T1000 (cell line): ENCODE measurements at places on chromosomes 7 and 10.

- DNase-seq = no peak
These were observed 141.2 kb upstream of the HDAC9 start for GRCh38 chr7:18354108-18355085.

GRCh38 chr7:30493228-30493627, 11.4 kb downstream of the GGCT start:
- DNase-seq = no peak

DNA sequence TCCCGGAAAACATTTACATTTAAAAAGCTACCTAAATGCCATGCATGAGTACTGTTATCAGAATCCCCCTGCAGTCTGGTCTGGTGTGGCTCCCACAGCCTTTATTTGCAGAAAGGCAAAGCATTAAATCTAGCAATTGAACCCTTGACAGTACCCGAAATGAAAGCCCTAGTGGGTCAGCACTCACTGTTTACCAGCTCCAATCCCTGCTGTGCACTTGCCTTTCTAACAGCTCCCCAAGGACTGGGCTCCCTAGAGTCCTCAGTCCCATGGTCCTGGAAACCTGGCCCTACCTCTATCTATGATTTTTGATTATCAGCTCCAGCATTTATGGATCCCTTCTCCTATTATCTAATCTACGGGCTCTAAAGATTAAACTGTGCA, 1.9 kb upstream of the MACC1 start:
- no peak for DNase-seq

DNA sequence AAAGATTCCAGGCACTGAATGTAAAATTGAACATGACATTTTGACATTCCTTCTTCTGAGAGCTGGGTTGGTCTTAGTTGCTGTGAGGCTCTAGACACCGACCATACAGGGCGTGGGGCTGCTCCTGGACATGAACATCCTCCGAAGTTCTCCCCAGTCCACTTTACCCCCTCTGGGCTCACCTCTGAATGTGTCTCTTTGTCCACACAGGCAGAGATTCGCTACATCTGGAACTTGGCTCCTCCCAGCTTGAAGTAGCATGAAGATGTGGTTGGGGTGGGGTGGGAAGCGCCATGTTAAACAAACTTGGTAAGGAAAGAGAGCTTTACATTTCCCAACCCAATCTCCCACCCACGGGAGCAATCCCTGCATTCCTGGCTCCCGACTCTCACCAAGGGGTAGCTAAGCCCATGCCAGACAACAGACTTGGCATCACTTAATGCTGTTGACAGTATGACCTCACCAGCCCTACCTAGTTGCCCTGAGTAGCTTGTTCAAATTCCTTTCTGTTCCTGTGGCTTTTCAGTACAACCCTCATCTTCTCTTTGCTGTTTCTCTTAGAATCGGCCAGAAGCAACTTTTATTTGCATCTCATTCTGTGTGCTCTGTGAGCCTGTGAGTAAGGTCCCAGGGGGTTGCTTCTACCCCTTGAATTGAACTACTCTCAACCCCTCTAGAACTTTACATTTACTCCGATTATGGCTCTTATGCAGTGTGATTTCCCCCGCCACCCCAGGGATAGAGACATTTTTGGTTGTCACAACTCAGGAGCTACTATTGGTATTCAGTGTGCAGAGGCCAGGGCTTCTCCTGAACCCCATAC, 211.4 kb downstream of the SEC23IP start:
- no peak for DNase-seq

DNA sequence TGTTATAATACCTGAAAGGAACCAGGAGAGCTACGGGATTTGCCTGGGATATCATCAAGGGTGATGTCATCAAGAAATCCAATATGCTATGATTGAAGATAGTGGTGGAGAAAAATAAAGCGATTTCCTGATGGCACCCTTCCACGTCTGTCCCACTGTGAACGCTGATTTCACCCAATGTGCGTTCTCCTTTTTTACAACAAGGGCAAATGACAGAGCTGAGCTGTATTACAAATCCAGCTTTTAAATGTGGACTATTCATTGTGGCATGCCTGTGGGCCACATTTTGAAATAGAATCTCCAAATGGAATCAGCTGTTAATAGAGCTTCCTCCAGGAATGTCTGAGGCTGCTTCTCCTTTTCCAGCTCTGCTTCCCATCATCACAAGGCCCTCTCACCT, 23.3 kb downstream of the SLC13A4 start:
- no peak for DNase-seq

GRCh38 chr7:24133691-24134090, 150.3 kb upstream of the NPY start:
- DNase-seq = no peak

GRCh38 chr7:157688533-157689268, 351.9 kb downstream of the DNAJB6 start:
- DNase-seq = no peak
